ENCODE measurements at places on chromosomes 16 and 17.

- no peak for DNase-seq
Measured at GRCh38 chr17:76314392-76315227, 6.5 kb upstream of the QRICH2 start.

- no peak for DNase-seq
Measured at GRCh38 chr16:67256701-67257230, 8.0 kb downstream of the SLC9A5 start.

GRCh38 chr17:5813357-5813756, 229.0 kb upstream of the NLRP1 start:
- DNase-seq: no peak

GRCh38 chr17:64064331-64064730, 43.9 kb upstream of the ICAM2 start:
- DNase-seq: no peak

- DNase-seq: no peak
Measured at GRCh38 chr16:25198021-25198420, 18.7 kb upstream of the AQP8 start.

DNA sequence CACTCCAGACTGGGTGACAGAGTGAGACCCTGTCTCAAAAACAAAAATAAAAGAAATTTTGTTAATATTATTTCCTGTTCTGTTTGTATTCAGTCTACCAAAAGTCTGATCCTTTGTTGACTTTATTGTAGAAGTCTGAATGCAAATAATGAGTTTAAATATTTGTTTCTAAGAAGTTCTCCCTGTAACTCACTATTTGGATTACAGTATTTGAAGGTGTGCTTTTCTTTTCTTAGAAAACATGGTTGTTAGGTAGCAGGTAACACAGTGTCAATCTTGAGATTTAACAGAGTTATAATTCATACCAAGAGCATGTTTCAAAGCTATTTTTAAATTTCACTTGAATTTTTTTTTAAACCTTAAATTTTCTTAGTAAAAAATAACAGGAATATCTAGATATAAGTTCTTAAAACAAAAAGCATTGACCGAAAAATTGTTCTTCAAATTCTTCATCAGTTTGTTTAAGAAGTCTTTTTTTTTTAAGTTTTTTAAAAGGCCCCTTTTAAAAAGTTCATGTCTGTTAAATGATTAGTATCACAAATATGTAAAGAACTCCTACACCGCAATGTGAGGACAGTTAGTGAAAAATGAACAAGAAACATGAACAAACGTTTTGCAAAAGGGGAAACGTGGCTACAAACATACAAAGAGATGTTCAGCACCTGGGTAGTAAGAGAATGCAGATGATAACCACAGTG, 35.0 kb downstream of the GAN start:
- no peak for DNase-seq

DNA sequence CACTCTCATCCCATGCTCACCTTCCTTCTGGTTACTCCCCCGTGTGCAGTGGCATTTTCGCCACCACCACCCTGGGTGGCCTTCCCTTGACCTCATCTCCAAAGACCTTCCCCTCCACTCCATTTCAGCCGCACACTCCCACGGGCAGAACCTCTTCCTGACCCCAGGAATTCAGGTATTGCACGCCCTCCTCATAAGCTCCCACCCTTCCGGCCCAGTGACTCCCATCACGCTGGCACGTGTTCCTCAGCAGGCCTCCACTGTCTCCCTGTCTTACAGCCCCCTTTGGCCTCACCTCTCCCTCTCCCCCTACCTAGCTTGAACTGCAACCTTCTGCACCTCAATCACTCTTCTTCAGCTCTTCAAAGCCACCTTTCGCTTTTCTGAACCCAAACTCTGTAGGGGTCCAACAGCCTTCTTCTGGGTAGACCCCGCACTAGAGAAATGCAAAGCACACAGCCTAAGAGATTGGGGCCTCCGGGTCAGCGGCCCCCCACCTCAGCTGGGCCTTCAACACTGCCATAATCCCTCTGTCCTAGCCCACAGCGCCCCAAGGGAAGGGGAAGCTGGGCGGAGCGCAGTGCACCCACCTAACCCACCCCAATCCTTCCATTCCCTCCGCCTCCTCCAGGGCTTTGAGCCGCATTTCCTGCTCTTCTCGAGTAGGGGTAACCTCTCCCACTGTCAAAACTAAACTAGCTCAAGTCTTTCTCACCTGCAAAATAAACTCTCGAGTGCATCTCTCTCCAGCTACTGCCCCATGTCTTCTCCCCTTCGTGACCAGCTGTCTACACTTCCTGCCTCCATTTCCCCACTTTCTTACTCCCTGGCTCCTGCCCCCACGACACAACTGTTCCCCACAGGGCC, 1.7 kb upstream of the TMEM97 start:
- no peak for DNase-seq

- DNase-seq: no peak
Measured at GRCh38 chr16:53504665-53505064, 1.7 kb upstream of the AKTIP start.

GRCh38 chr17:70796757-70797156, 627.4 kb downstream of the KCNJ2 start:
- DNase-seq: no peak

DNA sequence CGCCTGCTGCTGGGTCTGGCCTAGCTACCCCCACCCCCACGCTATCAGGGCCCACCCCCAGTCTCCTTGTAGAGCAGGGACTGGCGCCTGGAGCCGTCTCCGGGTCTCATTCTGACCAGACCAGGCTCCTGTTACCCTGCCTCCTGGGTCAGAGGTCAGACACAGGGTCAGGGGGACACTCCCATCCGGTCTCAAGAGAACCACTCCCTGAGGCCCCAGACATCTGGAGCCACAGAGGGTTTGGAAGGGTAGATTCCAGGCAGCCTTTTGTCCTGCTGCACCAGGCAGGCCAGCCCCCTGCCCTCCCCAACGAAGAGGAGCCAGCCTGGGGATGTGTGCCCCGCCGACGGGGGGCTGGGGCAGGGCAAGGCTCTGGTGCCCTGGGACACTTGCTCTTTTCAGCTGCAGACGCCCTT, 944 bp upstream of the WFIKKN1 start:
- DNase-seq: no peak

DNA sequence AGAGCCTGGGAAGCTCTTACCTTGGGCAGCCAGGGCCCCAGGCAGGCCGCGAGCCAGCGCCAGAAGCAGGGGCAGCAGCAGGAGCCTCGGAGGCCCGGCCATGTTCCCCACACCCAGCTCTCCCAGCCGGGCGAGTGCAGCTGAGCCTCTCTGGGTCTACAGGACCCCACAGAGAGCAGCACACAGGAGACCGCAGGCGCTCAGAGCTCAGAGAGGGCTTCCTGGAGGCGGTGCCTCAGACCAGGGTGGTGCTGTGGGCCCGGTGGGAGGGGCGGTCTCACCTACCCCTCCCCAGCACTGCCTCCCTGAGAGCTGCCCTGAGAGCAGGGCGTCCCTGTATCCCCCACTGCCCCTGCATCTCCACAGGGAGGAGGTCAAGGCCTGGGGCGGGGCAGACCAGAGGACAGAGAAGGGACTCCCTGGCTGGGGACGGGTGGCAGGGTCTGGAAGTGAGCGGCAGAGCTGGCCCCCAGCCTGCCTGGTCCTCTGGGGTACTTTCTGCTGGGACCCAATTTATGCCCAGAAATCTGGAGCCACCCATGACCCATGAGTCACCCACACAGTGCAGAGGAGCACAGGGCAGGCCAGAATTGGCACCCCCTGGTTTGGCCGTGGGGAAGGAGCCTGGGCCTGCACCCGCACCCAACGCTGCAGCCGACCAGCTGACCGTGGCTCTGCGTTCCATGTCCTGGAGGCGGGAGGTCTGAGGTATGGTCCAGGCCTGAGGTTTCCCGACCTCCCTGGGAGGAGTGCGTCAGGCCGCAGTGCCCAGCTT, at the start of gene CD7:
Gene CD7, minus strand, starts transcription at position 215 of the 775 bp plus-strand sequence. Its CDS starts 113 bp downstream, at position 102.
- no peak for DNase-seq

DNA sequence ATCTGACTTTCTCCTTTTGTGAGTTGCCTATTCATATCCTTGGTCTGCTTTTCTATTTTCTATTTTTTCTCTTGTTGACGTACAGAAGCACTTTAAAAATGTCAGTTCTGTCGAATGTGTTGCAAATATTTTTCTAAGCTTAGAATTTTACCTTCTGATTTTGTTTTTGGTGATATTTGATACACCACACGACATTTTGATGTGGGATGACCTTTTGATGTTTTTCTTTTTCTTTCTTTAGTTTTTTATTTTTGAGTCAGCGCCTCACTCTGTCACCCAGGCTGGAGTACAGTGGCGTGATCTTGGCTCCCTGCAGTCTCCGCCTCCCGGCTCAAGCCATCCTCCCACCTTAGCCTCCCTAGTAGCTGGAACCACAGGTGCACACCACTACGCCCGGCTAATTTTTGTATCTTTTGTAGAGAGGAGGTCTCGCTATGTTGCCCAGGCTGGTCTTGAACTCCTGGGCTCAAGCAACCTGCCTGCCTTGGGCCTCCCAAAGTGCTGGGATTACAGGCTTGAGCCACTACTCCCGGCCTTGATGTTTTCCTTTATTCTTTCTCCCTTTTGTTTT, 39.6 kb downstream of the WSB1 start:
- DNase-seq: no peak

GRCh38 chr17:68087851-68088250, 52.3 kb downstream of the KPNA2 start:
- DNase-seq: no peak

DNA sequence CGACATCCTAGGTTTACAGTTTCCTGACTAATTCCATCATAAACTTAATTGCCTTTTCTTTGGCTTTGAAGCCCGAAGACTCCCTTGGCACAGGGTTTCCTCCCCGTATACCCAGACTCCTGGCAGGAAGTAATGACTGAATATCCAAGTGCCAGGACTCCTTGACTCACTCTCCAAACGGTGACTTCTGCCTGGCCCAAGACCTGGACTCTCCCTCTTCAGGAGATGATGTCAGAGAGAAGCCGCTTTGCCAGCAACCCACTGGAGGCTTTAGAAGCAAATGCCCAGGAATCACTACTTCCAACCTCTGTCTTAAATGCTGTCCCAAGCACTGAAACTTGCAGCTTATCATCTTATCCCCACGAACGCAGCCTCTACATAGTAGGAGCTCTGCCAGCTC, 146.5 kb downstream of the RGS9 start:
- DNase-seq: no peak

DNA sequence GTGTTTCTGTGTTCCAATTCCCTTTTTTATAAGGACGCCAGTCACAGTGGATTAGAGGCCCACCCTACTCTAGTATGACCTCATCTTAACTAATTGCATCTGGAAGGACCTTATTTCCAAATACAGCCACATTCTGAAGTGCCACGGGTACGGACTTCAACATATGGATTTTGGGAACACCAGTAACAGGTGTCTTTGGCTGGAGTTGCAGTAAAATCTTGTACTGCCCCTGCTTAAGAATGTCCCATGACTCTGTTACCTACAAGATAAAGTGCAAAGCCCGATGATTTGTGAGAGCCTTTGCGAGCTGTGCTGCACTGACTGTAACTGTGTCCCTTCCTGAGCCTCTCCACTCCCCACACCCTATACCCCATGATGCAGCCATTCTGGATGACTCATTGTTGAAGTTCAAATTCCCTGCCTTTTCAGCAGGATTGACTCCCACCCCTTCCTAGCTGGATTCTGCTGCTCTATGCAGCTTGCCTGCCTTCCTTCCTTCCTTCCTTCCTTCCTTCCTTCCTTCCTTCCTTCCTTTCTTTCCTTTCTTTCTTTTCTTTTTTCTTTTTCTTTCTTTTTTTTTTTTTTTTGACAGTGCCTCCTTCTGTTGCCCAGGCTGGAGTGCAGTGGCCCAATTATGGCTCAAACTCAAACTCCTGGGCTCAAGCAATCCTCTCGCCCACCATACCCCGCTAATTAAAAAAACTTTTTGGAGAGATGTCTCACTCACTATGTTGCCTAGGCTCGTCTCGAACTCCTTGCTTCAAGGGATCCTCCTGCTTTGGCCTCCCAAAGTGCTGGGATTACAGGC, 2.1 kb downstream of the HCRT start:
- DNase-seq: no peak

- DNase-seq: no peak
Measured at GRCh38 chr17:34368946-34369500, 6.0 kb upstream of the CCL1 start.

DNA sequence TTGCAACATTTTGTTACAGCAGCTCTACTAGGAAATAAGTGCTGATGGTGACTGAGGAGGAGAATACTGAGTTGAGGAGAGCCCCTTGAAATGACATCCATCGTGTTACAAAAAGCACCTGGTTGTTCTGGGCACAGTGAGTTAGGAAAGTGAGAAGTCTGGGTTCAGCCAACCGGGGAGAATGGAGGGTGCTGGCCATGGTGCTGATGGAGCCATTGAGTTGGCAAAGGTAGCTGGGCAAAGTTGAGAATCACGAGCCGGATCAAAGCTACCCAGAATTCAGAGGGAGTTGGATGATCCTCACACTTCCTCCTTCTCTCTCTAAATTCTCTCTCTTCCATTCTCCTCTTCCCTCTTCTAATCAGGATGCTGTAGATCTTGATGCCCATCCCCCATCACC, 35.0 kb upstream of the ASIC2 start:
- DNase-seq: no peak

DNA sequence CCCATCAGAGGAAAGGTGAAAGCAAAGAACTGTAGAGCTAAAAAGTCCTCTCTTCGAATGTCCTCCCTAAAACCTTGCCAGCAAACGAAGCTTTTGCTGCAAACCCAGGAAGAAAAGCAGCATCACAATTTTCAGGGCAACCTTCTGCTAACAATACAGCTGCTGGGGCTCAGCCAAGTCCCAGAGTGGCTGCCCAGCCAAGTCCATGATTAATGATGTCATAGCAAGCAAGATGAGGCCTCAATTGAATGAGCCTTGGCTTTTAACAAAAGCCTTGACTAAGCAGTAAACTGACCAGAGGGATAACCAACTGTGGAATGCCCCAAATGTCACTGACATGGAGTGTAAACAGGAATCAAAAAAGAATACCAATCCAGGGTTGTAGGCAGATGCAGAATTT, 342.7 kb downstream of the PMP22 start:
- no peak for DNase-seq

DNA sequence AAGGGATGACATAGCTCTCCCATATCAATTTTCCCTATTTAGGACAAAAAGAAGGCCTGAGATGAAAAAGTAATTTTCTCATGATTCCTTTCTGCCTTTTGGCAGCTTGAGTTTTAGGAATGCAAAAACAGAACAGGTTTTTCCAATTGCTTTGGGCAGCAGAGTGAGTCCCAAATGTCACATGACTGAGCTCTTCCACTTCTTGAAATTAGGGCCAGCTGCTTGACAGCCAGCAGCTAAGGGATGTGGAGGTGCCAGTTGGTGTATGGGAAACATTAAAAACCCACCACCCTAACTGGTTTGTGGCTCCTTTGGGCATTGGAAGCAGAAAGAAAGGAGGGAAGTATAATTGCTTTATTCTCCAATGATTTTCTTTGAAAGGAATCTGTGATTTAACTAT, 133.8 kb upstream of the FAM20A start:
- no peak for DNase-seq

GRCh38 chr16:23611936-23612335, 15.8 kb upstream of the NDUFAB1 start:
- DNase-seq: no peak

GRCh38 chr16:72723781-72724180, 324.1 kb downstream of the ZFHX3 start:
- DNase-seq: no peak

GRCh38 chr16:15887283-15887682, 1.1 kb downstream of the CEP20 start:
- no peak for DNase-seq

Measured in T-helper 17 cell (primary cell).